Left cardiac atrium (tissue), 4 donors: ENCODE measurements at places on chromosomes 7 and 10. TPM values are rescaled to one million over a fixed set of nuclear protein-coding genes. Genes with fewer than 3 reads are reported as not detected.
A peak's percentile ranks its signal among the peaks of the same experiment; 100 is the strongest.

DNA sequence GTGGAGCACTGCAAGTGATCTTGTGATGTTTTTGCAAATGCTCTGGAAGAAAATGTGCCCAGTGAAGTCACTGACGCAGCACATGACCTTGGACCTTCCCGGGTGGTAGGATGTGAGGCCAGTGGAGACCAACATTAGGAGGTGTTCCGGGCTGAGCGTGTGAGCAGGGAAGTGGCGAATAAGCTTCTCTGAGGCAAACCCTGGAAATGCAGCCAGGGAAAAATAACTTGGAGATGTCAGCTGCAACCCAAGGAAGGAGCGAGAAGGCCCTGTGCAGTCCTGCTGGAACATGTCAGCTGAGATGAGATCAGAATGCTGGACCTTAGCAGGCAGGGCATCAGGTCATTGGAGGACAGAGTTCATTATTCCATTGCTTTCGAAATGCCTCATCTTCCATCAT, 18.6 kb upstream of the SDK1 start:
- DNase-seq = no peak

DNA sequence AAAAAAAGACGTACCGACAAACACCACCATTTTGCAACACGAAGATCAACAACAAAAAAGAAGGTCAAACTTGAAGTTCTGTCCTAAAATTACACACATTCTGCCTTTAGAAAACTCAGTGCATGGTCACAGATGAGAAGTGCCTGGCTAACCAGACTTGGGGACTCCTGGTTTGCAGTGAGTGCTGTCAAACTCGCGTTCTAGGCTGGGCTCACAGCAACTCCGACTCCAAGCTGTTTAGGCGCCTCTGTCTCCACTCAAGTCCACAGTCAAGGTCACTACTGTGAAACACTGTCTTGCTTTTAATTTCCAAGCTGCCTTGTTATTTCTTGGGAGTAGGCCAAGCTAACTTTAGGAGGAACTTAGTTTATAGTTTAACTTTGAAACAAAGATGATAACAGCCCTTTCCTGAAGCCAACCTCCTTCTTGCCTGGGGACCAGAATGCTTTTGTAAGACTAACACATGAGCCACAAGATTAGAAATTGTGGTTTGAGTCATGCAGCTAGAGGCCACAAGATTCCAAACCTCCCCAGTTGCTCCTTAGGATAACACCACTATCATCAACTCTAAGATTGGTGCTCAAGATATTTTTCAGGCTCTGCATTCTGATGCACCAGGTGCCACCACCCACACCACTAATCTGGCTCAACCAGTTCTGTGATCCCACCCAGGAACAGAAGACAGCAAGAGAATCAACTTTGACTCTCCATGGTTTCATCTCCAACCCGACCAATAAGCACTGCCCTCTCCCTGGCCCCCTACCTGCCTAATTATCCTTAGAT, 1.1 kb upstream of the DNAAF5 start:
- DNase-seq = no peak

GRCh38 chr10:110220398-110220797, 13.0 kb downstream of the MXI1 start:
- no peak for DNase-seq

DNA sequence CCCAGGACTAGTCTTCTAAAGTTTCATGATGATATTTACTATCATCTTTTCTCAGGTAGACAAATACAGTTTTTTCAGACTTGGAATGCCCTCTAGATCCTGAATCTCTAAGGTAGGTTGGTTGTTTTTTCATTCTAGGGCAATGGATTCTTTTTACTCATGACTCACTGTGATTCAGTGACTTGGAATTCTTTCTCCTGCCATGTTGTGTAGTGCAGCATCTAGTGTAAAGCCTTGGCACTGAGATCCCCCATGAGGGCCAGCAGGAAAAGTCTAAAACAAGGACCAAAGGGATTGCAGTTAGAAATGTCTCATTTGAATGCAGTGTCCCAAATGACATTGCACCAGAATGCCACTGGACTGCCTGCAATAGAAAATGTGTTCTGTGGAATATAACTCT, 430.4 kb downstream of the NEBL start:
- DNase-seq = no peak

DNA sequence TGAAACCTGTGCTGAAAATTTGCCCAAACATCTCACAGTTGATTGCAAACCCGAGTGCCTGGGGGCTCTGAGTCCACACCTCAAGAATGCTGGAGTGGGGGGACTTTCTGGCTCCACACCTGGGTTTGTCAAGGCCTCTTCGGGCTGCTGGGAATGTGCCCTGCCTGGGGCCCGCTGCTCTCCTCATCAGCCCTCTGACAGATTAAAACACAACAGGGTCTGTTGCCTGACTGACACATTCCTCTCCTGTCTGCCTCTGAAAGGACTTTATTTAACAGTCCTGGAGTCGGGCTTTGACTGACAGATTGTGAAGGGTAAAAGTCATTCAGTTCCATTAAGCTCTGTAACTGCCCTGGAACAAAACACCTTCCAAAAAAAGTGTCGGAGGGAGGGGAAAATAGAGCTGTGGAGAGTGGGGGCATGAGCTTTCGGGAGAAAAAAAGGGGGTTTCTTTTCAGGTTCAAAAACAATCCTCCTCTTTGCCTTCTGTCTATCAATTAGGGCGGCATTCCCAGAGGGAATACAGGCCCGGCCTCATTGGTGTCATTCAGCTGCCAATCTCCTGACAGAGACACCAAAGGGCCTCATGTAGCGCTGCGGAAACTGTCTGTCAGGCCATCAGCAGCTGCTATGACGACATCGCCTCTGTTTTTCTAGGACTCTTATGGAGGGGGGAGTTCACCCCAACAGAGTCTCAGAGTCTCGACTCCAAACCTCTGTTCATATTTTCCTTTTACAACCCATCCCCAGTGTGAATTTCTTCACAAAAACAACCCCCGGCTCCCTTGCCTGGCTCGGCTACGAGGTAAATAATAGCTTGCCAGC, 398.8 kb upstream of the NFE2L3 start:
- DNase-seq = peak; percentile 33

- DNase-seq = no peak
Observed at GRCh38 chr7:11605749-11606148, 226.2 kb downstream of the THSD7A start.

DNA sequence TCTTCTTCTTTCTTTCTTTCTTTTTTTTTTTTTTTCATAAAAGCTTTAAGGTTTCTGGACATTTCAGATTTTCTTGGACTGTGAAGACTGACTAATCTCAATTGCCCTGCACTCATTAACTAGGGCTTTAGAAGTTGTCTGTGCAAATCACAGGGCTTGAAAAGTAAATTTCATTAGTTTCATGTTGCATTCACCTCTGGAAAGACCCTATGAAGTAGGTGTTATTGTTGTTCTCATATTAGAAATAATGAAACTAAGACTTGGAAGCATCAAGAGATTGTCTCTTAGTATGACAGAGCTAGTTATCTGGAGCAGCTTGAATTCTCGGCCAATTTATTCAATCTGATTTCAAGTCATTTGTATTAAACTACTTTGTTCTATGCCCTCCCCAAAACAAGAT, 28.2 kb upstream of the SEMA3D start:
- no peak for DNase-seq

DNA sequence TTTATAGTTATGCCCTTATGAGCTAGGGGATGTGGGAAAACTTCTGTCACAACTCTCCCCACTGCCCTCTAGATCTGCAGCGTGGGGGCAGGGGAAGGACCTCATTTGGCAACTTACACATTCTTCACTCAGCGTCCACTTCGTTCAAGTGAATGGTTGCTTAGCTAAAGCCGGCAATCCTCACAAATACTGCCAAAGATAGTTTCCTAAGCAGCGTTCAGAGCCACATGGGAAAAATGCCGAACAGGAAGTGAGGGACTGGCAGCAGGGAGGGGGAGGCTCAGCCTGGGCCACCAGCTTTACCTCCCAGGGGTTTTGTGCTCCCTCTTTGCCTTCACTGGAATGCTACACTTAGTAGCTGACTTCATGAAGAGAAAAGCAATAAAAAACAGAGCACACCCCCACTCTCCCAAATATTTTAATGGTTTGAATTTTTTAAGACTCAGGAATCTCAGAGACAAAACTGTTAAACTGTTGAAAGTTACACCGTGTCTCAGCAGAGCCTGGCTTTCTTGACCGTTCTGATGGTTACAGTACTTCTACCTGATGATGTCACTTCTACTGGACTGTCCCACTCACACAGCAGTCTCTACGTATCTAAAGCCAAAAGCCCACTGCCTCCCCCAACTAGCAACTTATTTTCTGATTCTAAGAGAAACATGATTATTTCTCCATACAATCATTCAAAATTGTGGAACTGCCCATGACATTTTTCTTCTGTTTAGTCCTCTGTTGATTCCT, 10.4 kb downstream of the GRM3 start:
- DNase-seq = peak; percentile 34

- no peak for DNase-seq
Observed at GRCh38 chr7:29457141-29457561, 106.5 kb upstream of the PRR15 start.

- no peak for DNase-seq
Observed at GRCh38 chr7:140540136-140540777, 61.0 kb upstream of the MKRN1 start.

GRCh38 chr10:3902054-3902808, 117.2 kb upstream of the KLF6 start:
- no peak for DNase-seq

- DNase-seq = no peak
Observed at GRCh38 chr10:22959950-22960349, 32.1 kb downstream of the ARMC3 start.

DNA sequence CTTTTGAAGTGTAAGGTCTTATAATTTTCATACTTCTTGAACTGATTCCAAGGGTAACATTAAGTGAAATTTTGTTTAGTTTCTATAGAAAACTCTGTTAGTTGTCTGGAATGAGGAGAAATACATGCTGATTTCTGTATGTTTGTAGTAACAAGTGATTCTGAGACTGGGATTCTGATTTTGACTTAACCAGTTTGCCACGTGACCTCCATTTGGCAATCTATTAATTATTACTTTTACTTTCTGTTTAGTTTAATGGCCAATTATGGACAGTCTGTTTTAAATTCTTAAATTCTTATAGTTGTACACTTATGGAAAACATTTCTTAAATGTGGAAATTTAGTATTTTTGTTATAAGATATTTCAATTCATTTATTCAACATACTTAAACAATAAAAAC, 163.1 kb downstream of the ADK start:
- no peak for DNase-seq

DNA sequence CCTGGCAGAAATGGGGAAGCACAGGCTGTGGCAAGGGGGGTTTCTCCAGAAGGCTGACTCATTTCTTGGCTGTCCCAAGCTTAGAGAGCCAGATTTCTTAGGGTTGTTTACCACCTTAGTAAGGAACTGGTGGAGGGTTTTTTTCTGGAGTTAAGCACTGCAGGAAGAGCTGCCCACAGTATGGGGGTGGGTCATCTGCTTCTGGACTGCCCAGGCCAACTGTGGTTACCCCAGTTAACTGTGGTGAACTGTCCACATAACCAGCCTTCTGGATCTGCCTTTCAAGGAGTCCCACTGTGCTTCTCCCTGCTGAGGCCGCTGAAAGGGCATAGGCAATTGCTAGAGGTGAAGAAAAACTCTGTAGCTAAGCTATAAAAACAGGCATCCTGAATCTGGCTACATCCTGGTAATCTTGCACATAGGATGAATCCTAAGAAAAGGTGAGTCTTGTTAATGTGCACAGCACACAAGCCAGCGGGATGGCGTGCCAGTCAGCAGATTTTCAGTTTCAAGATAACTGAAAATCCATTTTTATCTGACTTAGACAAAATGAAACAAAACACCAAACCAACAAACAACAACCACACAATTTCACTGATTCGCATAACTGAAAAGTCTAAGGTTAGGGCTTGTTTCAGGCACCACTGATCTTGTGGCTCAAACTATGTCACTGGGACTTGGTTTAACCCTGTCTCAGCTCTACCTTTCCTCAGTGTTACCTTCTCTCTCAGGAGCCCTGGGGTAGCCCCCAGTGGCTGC, 21.6 kb upstream of the TSPAN33 start:
- DNase-seq = no peak

- peak; percentile 53 for DNase-seq
Observed at GRCh38 chr7:116354171-116354545, 143.8 kb downstream of the TES start.

GRCh38 chr10:79223091-79224048, 123.9 kb upstream of the PPIF start:
- DNase-seq = peak; percentile 84

DNA sequence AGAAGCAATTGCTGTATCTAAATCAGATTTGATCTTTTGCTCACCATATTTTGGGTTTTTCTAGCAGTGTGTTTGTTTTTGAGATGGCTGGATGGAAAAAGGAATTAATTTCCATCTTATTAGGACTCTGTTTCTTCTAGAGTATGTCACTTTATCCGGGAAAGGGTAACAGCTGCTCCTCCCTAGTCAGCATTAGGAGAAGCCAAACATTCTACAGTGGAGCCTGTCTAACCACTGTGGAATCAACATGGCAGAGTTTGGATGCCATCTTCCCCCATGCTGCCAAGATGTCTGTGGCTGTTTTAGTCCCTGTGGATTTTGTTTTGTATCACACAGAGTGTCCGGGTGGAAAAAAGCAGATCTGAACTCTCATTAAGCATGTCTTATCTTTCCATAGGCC, 16.0 kb upstream of the LMOD2 start:
- no peak for DNase-seq

- DNase-seq = no peak
Observed at GRCh38 chr10:97880109-97880508, 30.5 kb downstream of the GOLGA7B start.

GRCh38 chr7:113144817-113145216, 26.5 kb upstream of the SMIM30 start:
- no peak for DNase-seq

- DNase-seq = no peak
Observed at GRCh38 chr7:131250331-131250730, 77.3 kb upstream of the MKLN1 start.

- no peak for DNase-seq
Observed at GRCh38 chr7:129100827-129101166, 43.7 kb upstream of the TSPAN33 start.

CLDN3 gene
- total RNA-seq = not detected

FBXL15 gene
- total RNA-seq = 14.0 TPM

SPDYE9 gene
- total RNA-seq = not detected

MKX gene
- 0.50 TPM for total RNA-seq

AIMP2 gene
- 31.5 TPM for total RNA-seq

STAM gene
- 27.5 TPM for total RNA-seq

MPP7 gene
- 11.0 TPM for total RNA-seq

STK31 gene
- 0.06 TPM for total RNA-seq

SRRM3 gene
- 19.7 TPM for total RNA-seq

COL13A1 gene
- total RNA-seq = 3.8 TPM

GBF1 gene
- 27.6 TPM for total RNA-seq

C7orf25 gene
- 3.6 TPM for total RNA-seq

PAOX gene
- 2.9 TPM for total RNA-seq

SPACDR gene
- total RNA-seq = 0.73 TPM

CFAP46 gene
- 1.2 TPM for total RNA-seq

SNCG gene
- total RNA-seq = 27.8 TPM

WNT8B gene
- total RNA-seq = not detected

ZPBP gene
- not detected for total RNA-seq

FAM25G gene
- total RNA-seq = not detected

FAM24B gene
- 1.4 TPM for total RNA-seq

SPDYE8 gene
- not detected for total RNA-seq

OPN1SW gene
- not detected for total RNA-seq

OR9A2 gene
- total RNA-seq = not detected
